Right renal pelvis (tissue), 4 donors: ENCODE measurements at places on chromosomes 11 and 22.

GRCh38 chr11:127226949-127227348 is 226.4 kb upstream of the KIRREL3 start:
- DNase-seq: no peak

GRCh38 chr22:41893591-41894375 is 21.1 kb downstream of the SHISA8 start:
- DNase-seq: no peak

GRCh38 chr11:16612566-16613261 is 125.7 kb upstream of the C11orf58 start:
- DNase-seq: no peak

GRCh38 chr11:20760811-20761210 is 91.4 kb downstream of the NELL1 start:
- no peak for DNase-seq

DNA sequence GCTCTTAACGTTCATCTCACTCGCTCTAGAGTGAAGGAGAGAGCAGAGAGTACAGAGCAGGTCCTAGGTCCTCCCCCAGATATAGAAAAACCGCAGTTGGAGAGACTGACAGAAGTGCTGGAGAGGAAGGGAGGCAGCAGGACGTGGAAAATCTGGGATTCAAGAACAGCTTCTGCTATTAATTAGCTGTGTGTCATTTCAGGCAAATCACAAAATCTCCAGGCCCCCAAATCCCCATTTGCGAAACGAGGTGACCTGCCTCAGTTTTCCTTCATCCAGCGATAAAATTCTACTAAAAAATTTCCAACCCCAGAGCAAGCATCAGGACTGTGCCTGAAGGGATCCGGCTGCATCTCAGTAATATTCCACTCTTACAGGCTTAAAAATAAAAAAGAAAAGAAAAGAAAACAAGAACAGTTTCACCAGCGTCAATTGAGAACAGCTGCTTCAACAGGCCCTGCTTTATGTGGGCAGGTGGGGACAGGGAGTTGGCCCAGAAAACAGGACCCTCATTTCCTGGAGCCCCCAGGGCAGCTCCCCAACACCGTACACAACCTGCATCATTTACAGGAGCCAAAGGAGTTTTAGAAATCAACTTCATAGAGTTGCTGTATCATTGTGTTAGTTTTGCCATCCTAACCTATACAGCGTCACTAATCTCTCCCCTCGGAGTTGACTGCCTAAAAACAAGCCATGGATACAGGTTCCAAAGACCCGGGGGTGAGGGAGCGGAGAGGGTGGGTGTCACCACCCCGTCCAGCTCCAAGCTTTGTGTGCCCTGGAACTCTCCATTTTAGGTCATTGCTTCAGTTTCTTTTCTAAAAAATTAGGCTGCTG is 2.3 kb upstream of the MALAT1 start:
- no peak for DNase-seq
